ENCODE measurements at places on chromosomes 1 and 21.
A peak's percentile ranks its signal among the peaks of the same experiment; 100 is the strongest.

GRCh38 chr1:226551299-226551698 lies 2.7 kb downstream of the STUM start:
- no peak for DNase-seq

- no peak for DNase-seq
Measured at GRCh38 chr1:34128186-34128889, 36.7 kb downstream of the CSMD2 start.

DNA sequence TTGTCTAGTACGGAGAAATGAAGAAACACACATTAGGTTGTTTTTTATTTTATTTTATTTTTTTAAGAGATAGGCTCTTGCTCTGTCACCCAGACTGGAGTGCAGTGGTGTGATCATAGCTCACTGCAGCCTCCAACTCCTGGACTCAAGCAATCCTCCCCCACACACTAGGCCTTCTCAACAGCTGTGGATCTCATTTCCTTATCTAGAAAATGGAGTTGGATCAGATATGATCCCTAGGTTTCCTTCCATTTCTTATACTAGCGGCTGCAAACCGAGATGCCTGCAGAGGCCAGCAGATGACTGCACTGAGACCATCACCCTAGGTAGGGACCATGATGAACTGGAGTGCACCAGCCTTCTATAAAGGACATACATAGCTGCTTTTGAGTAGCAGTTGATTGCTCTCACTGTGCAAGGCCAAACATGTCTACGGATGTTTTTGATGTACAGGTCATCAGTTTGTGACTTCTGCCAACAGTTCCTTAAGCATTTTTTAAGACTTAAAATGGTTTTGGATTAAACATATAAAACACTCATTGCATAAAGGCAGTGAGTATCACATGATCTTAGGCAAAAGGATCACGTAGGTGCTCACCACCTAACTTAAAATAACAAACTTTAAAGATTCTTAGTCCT lies 11.4 kb upstream of the KLHL12 start:
- no peak for DNase-seq

DNA sequence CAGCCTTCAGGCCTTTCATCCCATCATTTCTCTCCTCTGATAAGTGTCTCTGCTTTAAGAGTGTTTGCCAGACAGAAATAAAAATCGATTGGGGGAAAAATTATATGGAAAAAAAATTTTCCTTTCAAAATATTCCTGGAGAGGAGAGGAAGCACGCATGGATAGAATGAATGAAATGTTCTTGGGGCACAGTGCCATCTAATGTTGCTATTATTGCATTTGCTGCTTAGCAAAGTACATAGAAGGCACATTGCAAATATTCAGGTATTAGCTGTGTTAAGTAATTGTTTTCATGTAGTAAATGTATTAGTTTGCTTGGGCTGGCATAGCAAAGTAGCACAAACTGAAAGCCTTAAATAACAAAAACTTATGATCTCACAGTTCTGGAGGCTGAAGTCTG lies 18.1 kb downstream of the B3GALT5 start:
- no peak for DNase-seq

- no peak for DNase-seq
Measured at GRCh38 chr1:171999756-172000155, 158.5 kb downstream of the DNM3 start.

- DNase-seq = no peak
Measured at GRCh38 chr1:234281826-234282489, 91.3 kb upstream of the COA6 start.

GRCh38 chr1:67735206-67735605 lies 50.2 kb downstream of the GADD45A start:
- DNase-seq = no peak

- no peak for DNase-seq
Measured at GRCh38 chr1:163240705-163241104, 38.0 kb upstream of the RGS5 start.

DNA sequence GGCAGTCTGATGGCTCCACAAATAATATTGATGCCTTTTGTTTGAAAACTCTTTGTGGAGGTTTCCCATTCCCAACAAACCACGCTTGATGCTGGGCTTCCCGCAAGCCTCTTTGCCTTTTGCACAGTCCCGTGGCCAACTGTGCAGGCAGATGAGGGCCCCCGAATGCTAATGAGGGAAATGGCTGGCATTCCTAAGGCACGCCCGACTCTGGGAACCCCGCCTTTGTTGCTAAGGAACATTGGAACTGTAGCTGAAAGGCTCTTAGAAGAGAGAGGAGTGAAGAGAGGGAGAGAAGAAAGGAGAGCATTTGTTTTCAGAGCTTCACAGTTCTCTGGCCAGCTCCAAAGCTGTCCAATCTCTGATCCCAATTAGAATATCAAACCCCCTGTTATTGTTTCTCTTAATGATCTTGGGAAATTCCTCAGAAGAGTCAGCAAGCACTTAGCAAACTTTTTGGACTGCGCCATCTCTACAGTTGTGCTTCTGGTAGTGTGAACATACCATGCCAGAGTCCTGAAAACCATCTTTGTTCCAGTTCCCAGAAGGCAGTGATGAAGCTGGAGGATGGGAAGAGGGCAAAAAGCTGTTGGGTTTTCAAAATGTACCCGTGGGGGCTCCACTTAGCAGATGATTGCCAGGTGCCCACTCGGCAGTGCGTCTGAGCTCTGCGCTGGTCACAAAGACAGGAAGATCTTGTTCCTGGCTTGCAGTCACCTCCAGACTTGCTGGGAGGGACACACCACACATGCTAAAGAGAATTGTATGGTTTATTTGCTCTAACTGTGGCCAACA lies 60.1 kb upstream of the CYP2J2 start:
- no peak for DNase-seq

DNA sequence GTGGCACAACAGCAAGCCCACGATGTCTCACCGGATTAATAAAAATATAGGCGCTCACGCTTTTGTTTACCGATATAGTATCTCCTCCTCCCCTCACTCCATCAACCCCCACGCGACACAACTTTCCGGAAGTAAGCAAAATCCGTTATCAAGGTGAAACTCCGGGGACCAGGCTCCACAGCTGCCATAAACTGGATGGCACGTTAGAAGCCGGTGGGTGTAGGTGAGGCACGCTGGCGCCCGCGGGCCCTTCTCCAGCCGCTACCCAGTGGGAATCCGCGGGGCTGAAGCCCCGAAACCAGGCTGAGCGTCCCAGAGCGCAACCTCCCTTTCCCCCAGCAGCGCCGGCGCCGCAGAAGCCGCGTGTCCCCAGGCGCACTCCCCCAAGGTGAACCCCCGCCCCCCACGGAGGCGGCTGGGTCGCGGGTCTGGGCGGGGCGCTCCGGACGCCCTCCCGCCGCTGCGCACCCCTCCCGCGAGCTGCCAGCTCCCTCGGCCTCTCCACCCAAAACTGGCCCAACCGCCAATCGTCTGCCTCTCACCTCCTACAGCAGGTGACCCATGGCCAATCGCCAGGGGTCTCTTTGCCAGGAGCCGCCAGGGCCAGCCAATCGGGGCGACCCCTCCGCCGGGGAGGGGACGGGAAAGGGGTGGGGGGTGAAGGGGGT lies 112.4 kb downstream of the OSBPL9 start:
- peak; percentile 89 for DNase-seq

- DNase-seq = no peak
Measured at GRCh38 chr21:43624339-43624738, 34.9 kb downstream of the HSF2BP start.

- DNase-seq = no peak
Measured at GRCh38 chr1:214248311-214249085, 32.5 kb upstream of the SMYD2 start.

- DNase-seq = no peak
Measured at GRCh38 chr1:32266921-32267591, 16.0 kb downstream of the LCK start.

GRCh38 chr1:229928767-229929166 lies 138.3 kb upstream of the GALNT2 start:
- DNase-seq = no peak

GRCh38 chr1:229988534-229988933 lies 78.5 kb upstream of the GALNT2 start:
- no peak for DNase-seq

DNA sequence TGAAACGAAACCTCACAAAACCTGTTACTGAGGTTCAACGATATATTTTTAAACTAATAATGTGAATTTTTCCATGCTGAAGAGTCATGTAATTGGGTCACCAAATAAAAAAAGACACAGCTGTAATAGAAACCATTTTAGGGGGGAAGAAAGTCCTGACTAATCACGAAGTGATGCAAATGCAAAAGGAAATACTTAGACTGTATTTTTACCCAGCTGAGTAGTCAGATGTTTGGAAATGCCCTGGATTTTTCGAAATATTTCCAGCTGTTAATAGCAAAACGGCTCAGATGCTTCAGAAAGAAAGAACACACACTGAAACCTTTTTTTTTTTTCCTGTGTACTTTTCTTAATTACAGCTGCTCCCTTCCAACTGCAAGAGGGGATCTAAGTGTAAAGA lies 210.3 kb downstream of the SETD4 start:
- DNase-seq = no peak

DNA sequence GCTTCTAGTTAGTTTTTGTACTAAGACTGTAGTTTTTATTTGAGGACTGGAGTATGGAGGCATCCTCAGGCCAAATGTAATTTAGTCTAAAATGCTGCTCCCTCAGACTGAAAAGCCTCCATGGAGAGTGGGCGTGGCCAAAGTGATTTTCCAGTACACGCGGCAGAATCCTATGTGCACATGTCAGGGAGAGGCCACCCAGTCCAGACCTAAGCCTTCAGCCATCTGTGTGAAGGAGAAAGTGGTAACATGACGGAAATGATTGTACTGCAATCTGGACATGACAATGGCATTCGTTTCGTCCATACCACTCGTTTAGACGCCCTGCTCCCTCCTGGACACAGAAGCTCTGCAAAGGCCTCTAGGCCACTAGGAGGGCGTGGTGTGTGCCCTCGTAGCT lies 56.2 kb downstream of the PCP4 start:
- DNase-seq = no peak

- no peak for DNase-seq
Measured at GRCh38 chr1:47856996-47857395, 140.2 kb downstream of the TRABD2B start.

- no peak for DNase-seq
Measured at GRCh38 chr1:21956720-21957552, 19.8 kb upstream of the HSPG2 start.
